ENCODE measurements at places on chromosomes 7 and 10.

DNA sequence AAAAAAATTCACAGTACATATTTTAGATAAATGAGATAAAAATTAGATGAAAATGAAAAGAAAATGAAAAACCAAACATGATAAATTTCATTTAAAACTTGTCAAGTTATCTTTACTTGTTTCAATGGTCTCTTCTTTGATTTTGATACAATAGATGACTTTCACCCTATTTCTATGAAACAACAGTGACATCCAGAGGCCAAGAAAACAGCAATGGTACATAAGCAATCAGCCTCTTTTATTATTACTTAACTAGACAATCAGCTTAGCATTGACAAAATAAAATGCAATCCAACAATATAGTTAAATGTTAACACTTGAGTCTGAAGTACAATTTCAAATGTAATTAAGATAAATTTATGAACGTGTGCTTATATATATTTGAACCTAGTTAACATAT is 74.8 kb upstream of the GPR37 start:
- no peaks in the 10 kb centered on the region for H3K36me3 ChIP-seq
- H3K27me3 ChIP-seq = no peaks in the 10 kb centered on the region
- no peaks in the 10 kb centered on the region for H3K4me1 ChIP-seq
- no peak overlapping the region for H3K27ac ChIP-seq

- peaks cover 13% of the 10 kb centered on the region for H3K4me1 ChIP-seq
- H3K36me3 ChIP-seq = no peaks in the 10 kb centered on the region
- no peak overlapping the region for H3K27ac ChIP-seq
Measured at GRCh38 chr10:8581521-8582225, 527.2 kb downstream of the GATA3 start.

GRCh38 chr7:114426382-114426781 is 11.8 kb downstream of the FOXP2 start:
- H3K27me3 ChIP-seq = no peaks in the 10 kb centered on the region
- H3K36me3 ChIP-seq = no peaks in the 10 kb centered on the region
- DNase-seq = no peak
- H3K4me1 ChIP-seq = peaks cover 2% of the 10 kb centered on the region
- H3K4me3 ChIP-seq = no peak overlapping the region

- no peak overlapping the region for H3K27ac ChIP-seq
- no peaks in the 10 kb centered on the region for H3K4me1 ChIP-seq
- no peak for DNase-seq
Measured at GRCh38 chr7:137619181-137619580, 227.6 kb downstream of the DGKI start.

DNA sequence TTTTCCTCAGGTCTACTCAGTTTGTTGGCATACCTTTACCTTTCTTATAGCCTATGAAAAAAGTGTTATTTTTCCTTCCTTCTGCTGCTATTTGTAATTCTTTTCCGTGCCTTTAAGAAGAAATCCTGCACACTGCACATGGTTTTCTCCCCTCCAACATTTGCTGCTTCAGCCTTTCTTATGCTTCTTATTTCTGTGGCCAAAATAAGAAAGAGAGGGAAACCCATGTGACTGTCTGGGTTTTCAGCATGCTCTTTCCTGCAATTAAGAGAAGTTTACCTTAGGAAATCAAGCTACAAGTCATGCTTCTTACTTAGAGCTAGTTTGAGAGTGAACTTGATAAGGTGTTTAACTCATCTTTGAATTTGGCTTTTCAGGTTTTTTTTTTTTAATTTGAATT is 11.0 kb downstream of the TBC1D12 start:
- H3K27ac ChIP-seq = no peak overlapping the region
- DNase-seq = no peak
- H3K4me1 ChIP-seq = peaks cover 7% of the 10 kb centered on the region
- no peaks in the 10 kb centered on the region for H3K27me3 ChIP-seq

DNA sequence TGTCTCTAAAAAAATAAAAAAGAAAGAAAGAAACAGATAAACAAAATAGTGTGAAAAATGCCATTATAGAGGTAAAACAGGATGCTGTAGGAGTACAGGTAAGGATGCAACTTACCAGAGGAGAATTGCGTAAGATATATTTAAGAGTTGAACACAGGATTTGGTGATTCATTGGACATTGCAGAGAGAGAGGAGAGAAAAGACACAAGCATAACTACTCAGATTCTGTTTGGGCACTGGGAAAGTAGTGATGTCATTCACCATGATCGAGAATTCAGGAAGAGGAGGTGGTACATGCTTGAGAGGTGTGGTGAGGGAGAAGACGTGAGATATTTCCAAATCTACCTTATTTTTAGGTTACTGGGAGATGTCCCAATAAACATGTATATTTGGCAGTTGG is 97.6 kb downstream of the AASS start:
- no peaks in the 10 kb centered on the region for H3K4me1 ChIP-seq
- no peak overlapping the region for H3K4me3 ChIP-seq
- H3K27ac ChIP-seq = no peak overlapping the region
- no peak for DNase-seq
- no peaks in the 10 kb centered on the region for H3K27me3 ChIP-seq

DNA sequence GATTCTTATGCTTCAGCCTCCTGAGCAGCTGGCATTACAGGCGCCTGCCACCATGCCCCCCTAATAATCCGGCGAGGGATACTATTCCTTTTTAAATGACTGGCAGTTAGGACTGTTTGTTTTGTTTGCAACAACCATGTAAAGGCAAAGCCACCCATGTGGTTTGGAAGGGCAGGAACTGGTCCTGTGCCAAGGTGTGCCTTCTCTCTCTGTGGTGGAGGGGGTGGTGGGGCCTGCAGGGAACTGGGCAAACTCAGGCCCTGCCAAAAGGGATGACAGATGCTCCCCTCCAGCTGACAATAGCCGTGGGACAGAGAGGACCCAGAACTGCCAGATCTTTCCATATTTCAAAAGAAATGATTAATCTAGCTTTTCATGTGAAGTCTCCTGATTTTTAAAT is 23.5 kb upstream of the WAPL start:
- H3K4me3 ChIP-seq = no peak overlapping the region
- no peaks in the 10 kb centered on the region for H3K36me3 ChIP-seq
- no peaks in the 10 kb centered on the region for H3K4me1 ChIP-seq
- no peaks in the 10 kb centered on the region for H3K27me3 ChIP-seq

DNA sequence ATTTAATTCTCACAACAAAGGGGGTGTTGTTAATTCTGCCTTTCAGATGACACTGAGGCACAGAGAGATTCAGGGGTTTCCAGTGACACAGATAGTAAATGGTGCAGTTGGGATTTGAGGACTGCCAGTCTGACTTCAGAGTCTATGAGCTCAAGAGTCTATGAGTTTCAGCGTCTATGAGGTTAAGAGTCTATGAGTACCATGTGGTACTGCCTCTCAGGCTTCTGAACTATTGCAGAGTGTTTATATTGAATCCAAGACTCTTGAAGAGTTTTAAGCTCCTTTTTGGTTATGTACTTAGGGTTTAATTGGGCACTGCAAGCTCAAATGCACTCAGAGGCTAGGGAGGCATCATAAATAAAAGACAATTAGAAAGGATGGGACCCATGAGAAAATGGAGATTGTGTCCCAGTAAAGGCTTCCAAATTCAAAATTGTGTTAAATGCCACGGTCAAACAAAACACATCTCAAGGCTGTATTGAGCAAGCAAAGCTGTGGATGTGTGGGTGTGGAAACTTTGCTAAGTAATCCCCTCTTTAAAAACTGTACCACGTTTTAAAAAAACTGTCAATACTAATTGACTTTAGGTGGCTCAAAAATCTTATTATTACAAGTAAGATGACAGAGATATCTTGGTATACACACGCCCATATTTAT is 123.9 kb upstream of the FAM171A1 start:
- DNase-seq = no peak
- H3K36me3 ChIP-seq = no peaks in the 10 kb centered on the region
- no peak overlapping the region for H3K27ac ChIP-seq

GRCh38 chr10:97886286-97886685 is 36.6 kb downstream of the GOLGA7B start:
- H3K4me3 ChIP-seq = no peak overlapping the region
- no peaks in the 10 kb centered on the region for H3K27me3 ChIP-seq
- H3K36me3 ChIP-seq = no peaks in the 10 kb centered on the region
- DNase-seq = no peak

- H3K4me1 ChIP-seq = no peaks in the 10 kb centered on the region
- no peaks in the 10 kb centered on the region for H3K36me3 ChIP-seq
- no peak for DNase-seq
- no peak overlapping the region for H3K4me3 ChIP-seq
- H3K27ac ChIP-seq = no peak overlapping the region
Measured at GRCh38 chr10:28906934-28907333, 229.6 kb downstream of the BAMBI start.

Measured in suprapubic skin (tissue), 4 donors.